Activated T-cell treated with anti-CD3 and anti-CD28 coated beads, Interleukin-2, amount 50 U/mL, for 72 hours (primary cell): ENCODE measurements at places on chromosomes 11 and 22. TPM values are rescaled to one million over a fixed set of nuclear protein-coding genes. Genes with fewer than 3 reads are reported as not detected.

DNA sequence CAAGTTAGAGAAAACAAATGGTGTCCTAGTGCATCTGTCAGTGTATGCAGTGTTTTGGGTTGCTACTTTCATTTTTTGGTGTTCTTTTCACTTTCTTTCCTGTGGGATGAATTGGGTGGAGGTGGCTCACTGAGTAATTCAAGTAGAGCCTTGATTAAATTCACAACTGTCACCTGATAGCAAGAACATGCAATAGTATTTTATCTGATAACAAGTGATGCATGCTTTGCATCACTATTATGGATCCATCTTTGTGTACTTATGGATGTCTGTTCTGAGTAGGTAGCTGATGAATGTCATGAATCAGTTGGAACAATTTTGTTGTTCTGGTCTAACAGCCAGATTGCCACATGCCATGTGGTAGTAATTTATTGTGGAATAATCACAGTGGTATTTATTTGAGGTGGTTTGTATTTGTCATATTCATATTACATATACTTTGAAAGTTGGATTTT lies 87.5 kb downstream of the DDX10 start:
- no peak for DNase-seq

DNA sequence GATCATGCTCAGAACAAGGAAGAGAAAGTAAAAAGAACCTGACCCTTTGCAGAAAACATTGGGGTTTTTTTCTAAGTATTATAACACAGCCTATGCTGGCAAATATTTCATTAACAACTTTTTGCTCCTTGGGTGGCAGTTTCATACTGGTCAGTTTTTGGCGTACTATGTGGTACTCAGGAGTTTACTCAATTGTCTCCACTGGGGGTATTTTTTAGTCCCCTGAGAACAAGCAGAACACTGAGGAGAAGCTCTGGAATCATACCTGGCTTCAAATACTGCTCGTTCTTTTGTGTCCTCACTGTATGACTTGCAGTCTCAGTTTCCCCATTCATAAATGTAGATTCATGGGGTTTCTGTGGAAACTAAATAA lies 90.4 kb downstream of the SERGEF start:
- DNase-seq: no peak

DNA sequence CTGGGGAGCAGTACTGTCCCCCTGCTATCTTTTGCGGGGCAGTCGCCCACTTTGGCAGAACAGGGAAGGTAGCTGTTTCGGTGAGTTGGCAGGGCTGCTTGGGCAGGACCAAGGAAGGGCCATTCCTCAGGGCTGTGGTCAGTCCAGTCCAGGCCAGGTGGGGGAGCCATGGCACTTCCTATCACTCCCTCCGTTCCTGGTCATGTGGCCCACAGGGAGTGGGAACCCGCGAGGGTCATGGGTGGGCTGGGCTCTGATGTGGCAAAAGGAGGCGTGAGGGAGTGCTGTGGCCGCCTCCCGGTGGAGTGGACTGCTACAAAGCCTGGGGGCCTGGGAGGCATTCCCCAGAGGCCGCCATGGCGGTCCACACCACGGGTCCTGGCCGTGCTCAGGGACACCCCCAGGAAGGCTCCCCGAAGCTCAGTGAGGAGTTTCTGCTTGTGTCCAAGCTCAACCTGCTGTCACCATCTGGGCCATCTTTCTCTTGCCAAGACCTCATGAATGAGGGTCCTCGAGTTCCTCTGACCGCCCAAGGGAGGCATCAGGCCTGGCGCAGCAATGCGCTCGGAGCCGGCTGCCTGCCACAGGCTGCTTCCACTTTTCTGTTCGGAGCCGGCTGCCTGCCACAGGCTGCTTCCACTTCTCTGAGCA lies 11.9 kb downstream of the CHID1 start:
- DNase-seq: no peak

DNA sequence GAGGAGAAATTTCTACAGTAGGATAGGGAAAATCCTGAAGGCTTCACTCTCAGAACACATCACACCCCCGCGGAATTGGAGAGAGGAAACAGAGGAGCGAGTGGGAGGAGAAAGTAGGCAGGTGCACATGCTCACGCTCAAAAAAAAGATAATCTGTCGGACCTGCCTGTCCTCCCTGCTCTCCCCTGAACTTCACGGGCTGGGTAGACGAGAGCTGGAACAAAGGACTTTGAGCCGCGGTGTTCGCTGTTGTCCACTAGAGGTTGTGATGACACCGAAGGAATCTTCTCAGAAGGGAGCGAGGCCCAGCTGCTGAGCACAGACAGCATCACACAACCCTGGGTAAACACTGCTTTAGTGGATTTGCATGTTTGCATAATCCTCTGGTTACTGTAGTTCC lies 5.0 kb downstream of the SEZ6L start:
- DNase-seq: no peak

DNA sequence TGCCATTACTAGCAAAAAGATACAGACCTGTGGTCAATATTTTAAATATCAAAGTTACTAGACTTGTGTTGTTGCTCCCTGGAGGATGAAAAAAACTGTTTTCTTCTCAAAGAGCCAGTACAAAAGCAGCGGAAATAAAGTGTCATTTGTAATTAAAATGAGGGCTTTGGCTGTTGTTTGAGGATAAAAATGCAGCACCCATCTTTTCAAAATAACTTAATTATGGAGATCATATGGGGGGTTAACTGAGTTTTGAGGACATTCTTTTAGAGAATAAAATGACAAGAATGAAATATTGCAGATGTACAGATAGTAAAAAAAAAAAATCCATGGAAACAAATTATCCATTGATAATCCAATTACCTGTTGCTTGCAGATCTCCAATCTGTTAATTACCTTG lies 1484.4 kb downstream of the LRRC4C start:
- no peak for DNase-seq

DNA sequence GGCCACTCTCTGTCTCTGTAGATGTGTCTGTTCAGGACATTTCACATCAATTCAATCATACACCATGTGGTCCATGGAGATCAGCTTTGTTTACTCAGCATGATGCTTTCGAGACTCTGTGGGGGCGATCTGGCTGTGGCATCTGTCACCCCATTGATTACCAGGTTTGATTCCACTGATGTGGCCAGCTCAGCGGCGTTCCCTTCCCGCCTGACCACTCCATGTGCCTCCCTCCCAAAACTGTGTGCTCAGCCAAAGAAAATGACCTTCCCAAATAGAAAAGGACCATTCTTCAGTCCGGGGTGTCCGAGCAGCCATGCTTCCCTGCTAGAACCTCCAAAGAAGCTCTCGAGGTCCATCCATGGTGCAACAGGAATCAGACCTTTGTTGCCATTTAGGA lies 89.1 kb downstream of the BRD1 start:
- no peak for DNase-seq

Gene SCO2
- total RNA-seq: 8.3 TPM

Gene CCDC88B
- 126 TPM for total RNA-seq
